ENCODE measurements at places on chromosomes 12 and 14. TPM values are rescaled to one million over a fixed set of nuclear protein-coding genes. Genes with fewer than 3 reads are reported as not detected.

BEGAIN gene
- total RNA-seq = 16.0 TPM

DNA sequence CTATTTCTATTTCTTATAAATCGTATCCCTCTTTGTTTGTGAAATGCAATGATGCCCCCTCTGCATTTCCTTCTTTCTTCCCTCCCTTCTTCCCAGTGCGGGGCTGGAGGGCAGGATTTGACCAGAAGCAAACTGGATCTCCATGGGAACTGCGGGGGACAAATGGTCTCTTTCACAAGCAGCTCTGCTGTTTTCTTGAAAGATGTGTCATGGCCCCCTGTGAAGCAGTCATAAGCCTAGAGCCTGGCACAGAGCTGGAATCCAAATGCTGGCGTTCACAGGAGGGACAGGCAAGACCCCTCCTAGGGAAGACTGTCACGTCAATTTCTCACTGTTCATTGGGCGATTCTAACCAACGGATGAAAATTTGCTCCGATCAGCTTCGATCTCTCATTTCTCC lies 203.5 kb upstream of the NOS1 start:
- peak; percentile 65 for ATAC-seq

DNA sequence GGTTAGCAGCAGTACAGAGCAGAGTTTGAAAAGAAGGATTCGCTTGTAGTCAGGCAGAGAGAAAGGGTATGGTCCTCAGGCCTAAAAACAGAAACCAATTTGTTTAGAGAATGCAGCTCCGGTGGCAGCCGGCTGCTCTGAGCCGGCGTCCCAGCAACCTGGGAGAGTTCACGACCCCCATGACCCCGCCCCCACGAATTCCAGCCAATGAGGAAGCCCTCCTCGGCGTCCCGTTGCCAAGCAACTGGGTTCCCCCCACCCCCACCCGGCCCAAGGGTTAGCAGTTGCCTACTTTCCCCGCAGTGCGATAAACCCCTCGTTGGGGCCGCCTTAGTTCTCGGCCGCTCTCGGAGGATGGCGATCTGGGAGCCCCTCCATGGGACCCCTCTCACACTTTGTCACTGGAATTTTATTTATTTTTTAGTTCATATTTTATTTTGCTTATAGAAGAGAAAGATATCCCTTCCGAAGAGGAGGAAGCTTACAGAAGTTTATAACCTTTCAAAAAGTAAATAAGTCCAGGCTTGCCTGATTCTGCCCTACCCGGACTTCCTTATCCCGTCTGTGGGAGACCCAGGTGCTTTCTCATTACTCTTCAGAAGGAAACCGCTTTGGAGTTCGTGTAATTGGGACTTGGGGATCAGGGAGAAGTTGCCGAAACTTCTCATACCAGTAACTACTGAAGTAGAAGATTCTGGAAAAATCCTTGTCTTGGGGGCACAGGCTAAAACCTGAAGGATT lies at the start of gene CCDC60:
CCDC60 (plus strand) TSS at position 300 of the 741 bp plus-strand sequence. CDS start 448 bp downstream, outside the sequence.
- peak; percentile 89 for ATAC-seq

DNA sequence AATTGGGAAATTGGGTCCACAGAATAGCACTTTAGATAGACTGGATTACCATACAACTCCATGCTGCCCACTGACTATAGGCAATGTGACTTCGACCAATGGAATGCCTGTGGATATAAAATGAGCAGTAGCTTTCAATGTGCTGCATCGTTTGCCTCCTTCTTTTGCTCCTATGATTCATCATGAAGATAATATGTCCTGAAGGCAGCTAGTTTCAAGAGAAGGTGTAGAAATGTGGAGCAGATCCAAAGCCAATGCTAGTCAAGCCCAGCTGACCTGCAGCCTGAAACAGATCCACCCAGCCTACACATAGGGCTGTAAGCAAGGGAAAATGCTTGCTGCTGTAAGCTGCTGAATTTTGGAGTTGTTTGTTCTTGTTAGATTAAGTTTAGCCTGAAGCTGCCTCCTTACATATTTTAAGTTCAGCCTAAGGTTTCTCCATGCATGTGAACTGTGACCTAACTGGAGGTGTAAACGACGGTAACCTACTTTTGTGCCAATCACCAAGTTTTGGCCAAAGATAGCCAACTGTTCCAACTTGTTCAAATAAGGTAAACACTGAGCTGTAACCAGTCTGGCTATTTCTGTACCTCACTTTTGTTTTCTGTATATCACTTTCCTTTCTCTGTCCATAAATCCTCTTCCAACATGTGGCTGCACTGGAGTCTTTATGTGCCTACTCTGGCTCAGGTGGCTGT lies 169.1 kb upstream of the AVPR1A start:
- ATAC-seq = no peak

KRT75 gene
- 0.14 TPM for total RNA-seq

DNA sequence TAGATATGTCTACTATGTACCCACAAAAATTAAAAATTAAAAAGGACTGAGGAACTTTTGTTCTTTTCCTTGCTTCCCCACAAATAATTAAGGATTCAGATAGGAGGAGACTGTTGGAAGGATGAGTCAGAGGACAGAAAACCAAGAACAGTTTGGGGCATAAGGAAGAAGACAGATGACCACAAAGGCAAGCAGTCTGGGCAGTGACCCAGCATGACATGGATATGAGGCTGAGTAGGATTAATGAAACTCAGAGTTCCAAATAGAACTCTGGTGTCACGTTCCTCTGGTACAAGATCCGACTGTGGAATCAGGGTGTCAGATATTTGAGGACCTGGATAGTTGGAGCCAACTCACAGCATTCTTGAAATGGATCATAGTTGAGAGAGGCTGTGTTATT lies 89.3 kb upstream of the SLC38A4 start:
- ATAC-seq = no peak

GRCh38 chr12:16608946-16609539 lies 3.1 kb upstream of the LMO3 start:
- peak; percentile 51 for ATAC-seq

GRCh38 chr12:128326406-128326805 lies 59.4 kb downstream of the TMEM132C start:
- no peak for ATAC-seq

GRCh38 chr14:36726128-36726527 lies 64.5 kb downstream of the PAX9 start:
- no peak for ATAC-seq

DNA sequence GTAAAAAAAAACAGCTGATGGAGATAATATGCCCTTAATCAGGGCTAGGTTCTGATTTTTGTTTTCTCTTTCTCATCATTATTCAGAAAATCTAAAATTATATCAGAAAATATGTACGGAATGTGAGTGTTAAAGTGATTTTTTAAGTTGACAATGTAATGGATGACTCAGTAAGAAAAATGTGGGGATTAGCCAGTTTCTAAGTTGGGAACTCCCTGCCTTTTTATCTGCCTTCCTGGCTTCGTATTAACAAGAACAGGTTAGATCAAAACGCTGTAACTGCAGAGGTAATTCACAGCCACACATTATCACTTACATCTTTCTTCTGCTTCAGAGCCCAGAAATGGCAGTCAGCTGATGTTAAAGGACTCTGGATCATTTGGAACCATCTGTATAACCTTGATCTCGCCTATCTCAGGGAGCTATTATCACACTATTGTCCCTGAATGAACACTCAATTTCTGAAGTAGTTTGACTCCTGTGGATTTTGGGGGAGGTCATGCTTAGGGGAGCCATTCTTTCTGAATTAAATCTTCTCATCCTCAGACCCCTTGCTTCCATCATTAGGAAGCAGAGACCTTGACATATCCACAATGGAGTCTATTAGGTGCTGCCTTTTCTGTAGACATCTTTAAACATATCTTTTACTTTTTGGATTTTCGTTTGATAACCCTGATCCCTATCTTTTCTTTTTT lies 135.7 kb upstream of the SLC16A7 start:
- no peak for ATAC-seq

DNA sequence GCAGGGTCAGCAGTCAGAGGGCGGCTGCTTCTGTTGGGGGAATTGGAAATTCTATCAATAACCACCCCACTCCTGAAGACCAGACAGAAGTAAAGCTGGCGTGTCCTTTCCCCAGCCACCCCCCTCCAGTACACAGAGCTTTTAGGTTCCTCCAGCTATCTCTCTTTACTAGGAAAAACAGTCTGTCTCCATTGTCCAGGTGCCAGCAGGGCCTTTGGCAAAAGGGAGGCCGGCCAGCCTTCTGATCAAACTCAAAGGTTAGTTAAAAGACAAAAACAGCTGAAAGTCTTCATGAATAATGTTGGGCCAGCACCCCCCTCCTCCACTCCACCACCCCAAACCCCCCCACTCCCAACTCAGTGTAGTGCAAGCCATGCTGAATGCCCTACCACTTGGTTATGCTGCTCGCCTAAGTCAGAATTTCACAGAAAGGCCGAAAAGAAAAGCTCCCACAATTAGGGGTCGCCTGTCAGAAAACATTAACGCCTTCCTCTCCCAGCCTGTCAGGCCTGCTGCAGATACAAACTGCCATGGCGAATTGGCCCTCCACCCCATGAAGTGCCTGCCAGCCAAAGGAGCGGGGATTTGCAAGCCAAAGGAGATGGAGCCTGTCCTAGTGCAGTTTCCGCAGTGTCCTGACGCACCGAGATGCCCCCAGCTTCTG lies 8.9 kb downstream of the ASCL1 start:
- no peak for ATAC-seq

DNA sequence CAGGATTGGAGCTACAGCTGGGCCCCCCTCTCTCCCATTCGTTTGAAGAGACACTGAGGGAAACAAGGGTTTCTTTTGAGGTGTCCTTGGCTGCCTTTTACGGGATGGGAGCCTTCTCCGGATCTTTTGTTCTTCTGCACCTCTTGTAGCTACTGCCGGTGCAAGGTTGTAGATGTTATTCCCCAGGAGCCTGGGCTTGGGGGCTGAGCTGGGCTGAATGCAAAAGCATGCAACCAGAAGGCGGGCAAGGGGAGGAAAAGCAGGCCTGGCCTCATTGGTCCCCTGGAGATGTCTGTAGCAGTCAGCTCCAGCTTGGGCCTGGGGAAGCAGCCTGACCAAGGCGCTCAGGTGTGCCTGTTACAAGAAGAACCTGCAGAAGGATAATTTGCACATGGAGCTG lies 110.3 kb downstream of the GCH1 start:
- no peak for ATAC-seq

- peak; percentile 20 for ATAC-seq
Measured at GRCh38 chr12:48028541-48029431, 24.5 kb upstream of the COL2A1 start.

GRCh38 chr14:104589338-104590195 lies 10.0 kb downstream of the C14orf180 start:
- no peak for ATAC-seq

- ATAC-seq = no peak
Measured at GRCh38 chr14:52871606-52872005, 79.2 kb downstream of the FERMT2 start.

GRCh38 chr12:58564721-58565120 lies 355.6 kb downstream of the LRIG3 start:
- no peak for ATAC-seq

OR8S1 gene
- total RNA-seq = not detected

SYNDIG1L gene
- total RNA-seq = 0.10 TPM

DNA sequence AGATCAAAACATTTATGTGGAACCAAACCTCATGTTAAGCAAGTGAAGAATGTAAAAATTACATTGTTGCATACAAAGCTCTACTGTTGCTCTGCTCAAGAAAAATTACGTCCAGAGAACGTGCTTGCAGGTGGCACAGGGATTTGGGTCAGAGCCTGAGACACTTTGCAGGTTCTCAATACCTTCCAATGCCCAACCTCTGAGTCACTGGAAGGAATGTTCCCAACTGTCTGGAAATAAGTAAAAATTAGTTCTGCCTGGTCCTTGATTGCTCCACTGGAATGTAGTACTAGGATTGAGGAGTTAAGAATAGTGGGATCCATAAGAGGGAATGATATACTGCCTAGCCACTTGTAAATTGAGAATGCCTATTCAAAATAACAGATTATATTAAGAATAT lies 2.8 kb upstream of the IFNG start:
- ATAC-seq = no peak

GRCh38 chr12:109611223-109611622 lies 37.6 kb downstream of the MVK start:
- no peak for ATAC-seq

GRCh38 chr12:64895526-64895925 lies 71.1 kb downstream of the TBC1D30 start:
- no peak for ATAC-seq

ADCY4 gene
- 0.50 TPM for total RNA-seq

DNA sequence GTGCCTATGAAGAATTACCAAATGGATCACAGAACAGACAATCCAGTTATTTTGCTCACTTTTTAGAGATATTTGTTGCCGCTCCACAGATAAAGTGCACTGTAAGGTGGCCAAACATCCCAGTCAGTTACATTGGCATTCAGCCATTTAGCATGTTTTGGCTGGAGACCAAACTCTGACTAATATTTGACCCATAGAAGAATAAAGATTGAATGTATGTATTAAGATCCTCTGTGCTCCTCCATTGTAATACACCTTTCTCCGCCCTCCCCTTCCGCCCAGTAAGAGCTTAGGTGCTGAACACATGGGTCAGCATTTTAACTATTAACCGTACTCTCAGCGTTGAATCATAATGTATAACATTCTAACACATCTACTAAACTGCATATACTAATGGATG lies 163.4 kb downstream of the ANO6 start:
- ATAC-seq = no peak

DNA sequence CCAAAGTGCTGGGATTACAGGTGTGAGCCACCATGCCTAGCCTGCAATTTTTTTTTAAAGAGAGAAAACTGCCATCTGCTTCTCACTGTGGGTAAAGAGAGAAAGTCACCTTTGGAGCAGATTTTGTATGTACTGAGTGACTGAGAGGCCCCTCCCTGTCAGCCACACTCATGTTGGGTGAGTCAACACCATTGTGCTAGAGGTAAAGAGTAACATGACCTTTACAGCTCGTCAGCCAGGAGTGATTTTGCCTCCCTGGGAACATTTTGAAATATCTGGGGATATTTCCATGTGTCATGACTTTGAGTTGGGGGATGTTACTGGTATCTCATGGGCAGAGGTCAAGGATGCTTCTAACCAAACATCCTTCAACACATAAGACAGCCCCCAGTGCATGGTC lies 115.2 kb downstream of the KSR2 start:
- no peak for ATAC-seq

DNA sequence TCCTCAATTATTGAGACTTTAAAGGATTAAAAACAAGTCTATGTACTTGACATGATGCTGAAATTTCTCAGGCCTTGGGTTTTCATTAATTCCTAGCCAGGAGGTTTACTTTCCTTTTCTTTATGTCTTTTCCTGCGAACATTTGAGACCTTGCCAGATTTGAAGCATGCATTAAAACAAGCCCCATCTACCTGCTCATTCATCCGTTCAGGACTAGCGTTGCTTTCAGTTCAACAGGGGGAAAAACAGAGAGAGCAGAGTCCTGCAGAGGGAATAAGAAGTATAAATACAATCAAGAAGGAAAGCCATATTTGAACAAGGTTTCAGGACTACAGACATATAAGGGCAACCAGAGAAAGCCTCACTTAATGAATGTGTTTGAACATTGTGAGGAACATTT lies 542.4 kb downstream of the DIO2 start:
- no peak for ATAC-seq

DNA sequence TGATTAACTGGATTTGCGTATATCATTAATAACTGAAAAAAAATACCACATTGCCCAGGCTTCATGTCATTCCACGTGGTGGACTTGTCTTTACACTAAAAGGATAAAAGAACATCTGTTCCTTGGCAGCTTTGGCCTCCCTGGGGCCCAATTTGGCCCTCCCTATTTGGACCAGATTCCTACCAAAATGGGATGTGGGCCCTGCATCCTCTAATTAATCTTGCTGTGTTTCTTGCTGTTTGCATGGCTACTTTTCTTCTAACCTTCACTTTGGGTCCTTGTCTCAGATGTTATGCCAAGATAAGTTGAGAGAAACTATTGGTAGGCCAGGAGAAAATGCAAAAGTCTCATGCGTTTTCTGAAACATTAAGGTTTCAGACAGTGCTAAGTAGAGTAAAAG lies 57.5 kb downstream of the PTHLH start:
- ATAC-seq = no peak

WIF1 gene
- total RNA-seq = not detected

SIX6 gene
- total RNA-seq = 0.58 TPM
